KBM-7 (cell line): ENCODE measurements at places on chromosomes 3 and 15.

DNA sequence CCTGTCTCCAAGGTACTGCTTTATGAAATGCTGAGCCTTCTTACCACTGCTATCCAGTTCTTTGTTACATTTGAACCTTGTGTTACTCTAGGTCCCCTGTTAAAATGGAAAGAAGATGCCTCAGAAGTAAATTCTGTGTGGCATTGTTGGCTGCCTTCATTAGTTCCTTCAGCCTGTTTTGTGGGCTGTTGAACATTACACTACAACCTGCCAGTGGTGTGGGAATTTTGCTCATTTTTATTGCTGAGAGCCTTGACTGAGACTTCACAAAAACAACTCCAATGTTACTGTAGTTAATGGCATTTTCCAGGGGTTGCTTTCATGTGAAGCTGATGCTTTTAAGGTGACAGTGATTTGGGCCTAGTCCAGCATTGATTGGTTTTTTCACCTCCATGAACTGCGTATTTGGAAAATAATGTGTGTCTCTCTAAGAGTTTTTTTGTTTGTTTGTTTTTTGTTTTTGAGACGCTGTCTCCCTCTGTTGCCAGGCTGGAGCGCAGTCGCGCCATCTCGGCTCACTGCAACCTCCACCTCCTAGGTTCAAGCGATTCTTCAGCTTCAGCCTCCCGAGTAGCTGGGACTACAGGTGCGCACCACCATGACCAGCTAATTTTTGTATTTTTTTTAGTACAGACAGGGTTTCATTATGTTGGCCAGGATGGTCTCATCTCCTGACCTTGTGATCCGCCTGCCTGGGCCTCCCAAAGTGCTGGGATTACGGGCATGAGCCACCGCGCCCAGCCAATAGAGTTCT, 4.3 kb downstream of the MAPK6 start:
- no peak for DNase-seq

DNA sequence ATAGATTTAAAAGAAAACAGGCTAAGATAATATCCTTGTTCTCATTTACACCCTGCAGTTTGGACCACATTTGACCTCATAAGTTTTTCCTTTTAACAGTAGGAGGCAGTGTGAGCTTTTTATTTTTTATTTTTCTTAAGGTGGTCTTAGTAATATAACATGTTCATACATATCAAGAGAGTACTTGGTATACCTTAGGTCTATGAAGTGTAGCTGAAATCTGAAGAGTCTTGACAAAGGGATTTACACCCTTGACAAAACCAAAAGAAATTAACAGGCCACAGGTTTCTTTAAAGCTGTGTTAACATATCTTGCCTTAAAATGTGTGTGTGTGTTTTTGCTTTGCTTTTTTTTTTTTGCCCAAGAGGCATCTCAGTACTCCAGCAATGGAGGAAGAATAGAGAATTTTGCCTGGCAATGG, 3.2 kb downstream of the RAP2B start:
- peak; percentile 78 for DNase-seq

- DNase-seq, result no peak
Observed at GRCh38 chr3:78506581-78507195, 1261.1 kb downstream of the ROBO1 start.

- no peak for DNase-seq
Observed at GRCh38 chr3:101189176-101189575, 131.2 kb downstream of the IMPG2 start.

GRCh38 chr3:121660356-121661171, at the start of gene HCLS1:
Gene HCLS1, minus strand, starts transcription at chr3:121660903. Its CDS starts 2,556 bp downstream, at chr3:121658347.
- peak; percentile 94 for DNase-seq

- DNase-seq, result no peak
Observed at GRCh38 chr3:187448674-187449073, 80.5 kb downstream of the RTP4 start.

GRCh38 chr3:43288850-43289249, 2.5 kb downstream of the SNRK start:
- no peak for DNase-seq

DNA sequence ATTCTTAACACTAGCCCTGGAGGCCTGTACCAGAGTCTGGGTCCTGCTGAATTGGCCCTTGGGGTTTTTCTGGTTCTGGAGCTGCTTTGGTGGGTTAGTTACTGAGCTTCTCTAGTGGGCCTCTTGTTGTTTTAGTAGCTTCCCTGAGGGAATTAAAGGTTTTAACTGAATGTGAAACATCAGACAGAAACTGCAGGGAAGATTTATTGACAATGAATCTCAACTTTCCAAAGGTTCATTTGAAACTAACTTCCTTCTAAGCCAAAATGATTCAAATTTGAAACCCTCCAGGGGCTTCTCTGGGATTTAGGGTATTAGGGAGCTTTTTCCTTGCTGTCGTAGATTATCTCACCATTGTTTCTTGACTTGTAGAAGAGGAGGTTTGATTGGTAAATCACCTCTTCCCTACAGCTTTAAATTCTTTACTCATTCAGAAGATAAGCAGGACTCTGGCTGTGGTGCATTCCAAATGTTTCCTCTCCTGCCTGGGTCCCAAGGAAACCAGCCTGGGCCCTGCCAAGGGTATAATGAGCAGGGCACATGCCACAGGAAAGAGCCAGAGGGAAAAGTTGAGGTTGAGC, 71.0 kb downstream of the TP63 start:
- DNase-seq, result no peak

GRCh38 chr3:186990277-186990676, 60.0 kb downstream of the ST6GAL1 start:
- no peak for DNase-seq

DNA sequence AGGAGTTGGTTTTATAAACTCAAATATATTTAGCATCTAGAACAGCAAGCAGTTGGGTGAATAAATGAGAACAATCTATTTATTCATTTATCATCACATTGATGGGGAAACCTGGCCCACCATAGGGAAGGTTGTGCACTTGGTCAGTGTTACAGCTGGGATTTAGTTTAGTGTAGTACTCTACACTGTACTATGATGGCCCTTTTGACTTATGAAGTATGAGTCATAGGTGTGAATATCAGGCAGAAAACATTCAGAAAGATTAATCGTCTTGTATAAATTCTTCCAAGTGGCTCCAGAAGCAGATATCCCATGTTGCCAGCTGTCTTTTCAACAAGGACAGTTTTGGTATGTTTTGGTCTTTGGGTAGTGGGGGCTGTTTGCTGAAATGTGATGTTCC, 38.0 kb downstream of the BBS4 start:
- no peak for DNase-seq

DNA sequence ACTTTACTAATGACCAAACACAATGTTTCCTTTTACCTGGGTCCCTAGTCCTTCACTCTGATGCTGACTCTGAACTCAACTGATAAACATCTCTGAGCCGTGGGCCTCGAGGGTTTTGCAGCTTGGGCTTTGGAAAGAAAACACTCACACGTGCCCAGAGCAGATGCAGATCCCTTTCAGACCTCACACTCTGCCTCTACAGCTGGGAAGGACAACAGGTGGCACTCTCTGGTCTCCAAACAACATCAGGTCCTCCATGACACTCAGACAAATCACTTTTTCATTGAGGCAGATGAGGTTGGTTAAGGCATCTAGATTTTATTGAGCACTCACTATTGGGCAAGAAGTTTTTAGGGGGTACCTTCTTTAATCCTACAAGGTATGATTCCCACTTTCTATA, 64.7 kb upstream of the NTRK3 start:
- DNase-seq, result no peak

DNA sequence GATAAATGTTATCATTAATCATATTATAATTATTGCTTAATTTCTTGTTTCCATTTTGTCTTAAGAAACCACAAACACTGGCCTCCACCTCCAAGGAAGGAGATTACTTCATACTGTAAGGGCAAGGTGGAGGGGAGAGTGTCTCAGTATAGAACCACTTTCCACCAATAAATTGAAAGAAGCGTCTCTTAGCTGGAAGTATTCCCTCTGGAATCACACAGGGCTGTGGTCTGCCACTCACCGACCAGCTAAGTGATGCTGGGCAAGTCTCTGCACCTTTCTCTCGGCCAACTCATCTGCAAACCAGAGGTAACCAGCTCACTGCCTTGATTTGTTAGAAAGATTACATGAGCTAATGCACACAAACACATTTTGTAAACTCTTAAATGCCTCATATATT, 63.1 kb downstream of the EIF4E3 start:
- DNase-seq, result no peak

DNA sequence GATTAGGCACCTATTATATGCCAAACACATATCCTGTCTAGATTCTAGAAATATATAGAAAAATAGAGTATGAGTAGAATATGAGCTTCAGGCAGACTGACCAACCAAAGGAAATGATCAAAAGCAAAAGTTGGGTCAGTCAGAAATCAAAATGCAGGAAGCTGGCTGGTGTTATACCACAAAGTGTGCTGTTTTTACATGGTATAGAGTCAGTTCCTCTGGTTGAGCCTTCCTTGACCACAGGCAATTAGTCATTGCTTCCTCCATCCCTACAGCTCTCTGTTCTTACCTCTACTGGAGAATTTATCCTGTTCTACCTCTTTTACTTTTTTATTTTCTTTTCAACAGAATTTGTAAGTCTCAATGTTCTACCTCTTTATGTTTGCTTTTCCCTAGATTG, 149.8 kb downstream of the TMCO5A start:
- peak; percentile 49 for DNase-seq

- DNase-seq, result peak; percentile 44
Observed at GRCh38 chr3:32815841-32816438, 1.9 kb upstream of the TRIM71 start.

GRCh38 chr3:183968666-183969245, 48.9 kb downstream of the ABCC5 start:
- no peak for DNase-seq

- DNase-seq, result peak; percentile 92
Observed at GRCh38 chr3:4741404-4742307, 237.6 kb upstream of the BHLHE40 start.

DNA sequence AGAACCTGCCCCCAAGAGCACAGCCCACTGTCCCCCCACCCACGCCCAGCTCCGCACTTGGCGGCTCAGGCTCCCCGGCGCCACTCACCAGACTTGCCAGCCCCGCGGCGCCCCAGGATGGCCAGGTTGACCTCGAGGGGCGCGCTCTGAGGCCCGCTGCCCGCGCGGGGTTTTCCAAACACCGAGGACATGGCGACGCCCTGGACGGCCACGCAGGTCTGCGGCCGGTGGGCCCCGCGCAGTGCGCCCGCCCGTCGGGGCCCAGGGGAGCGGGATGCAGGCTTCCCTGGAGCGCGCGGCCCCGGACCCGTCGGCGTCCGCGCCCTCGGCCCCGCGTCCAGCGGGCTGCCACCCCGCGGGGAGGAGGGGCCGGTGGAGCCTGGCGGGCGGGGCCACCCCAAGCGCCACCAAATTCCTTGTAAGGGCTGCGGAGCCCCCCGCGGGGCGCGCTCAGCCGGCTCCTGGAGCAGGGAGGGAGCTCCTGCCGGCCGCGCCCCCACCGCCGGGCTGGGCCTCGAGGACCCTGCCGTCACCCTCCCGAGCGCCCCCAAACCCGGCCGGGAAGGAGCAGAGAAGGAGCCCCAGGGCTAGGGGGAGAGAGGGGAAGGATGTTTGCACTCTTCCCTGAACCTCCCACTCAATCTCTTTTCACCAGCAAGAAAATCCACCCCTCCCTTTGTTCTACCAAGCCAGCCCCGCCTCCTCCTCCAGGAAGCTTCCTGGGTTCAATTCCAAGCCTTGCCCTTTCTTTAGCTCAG, at the start of gene RASL12:
Gene RASL12 (minus strand): TSS at position 347 of the 758 bp plus-strand sequence. CDS start 156 bp downstream, at position 191.
- DNase-seq, result no peak

GRCh38 chr3:21750831-21751391, at the start of gene ZNF385D:
Gene ZNF385D, minus strand, starts transcription at chr3:21751210. Its CDS starts 294 bp downstream, at chr3:21750916.
- DNase-seq, result no peak

DNA sequence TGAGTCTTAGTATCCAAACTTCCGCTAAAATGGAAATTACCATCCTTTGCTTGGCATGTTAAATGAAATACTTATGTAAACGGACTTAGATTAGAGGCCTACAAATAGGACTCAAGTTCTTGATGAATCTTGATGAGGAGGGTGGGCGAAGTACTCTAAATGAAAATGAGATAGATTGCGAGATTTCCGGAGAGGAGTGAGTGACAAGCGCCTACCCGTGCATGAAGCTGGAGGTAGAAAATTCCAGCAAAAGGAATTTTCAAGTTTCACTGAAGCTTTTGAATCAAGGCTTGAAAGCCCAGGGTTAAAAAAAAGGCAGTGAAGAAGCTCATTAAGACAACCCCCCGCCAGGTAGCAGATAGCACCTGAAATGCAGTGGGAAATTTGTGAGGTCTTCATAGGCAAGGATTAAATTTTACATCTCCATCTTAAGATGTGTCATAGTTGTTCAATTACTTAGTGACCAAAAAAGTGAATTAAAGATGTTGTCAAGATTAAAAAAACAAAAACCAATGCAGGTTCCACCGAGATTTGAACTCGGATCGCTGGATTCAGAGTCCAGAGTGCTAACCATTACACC, 655 bp upstream of the RAB11A start:
- no peak for DNase-seq

DNA sequence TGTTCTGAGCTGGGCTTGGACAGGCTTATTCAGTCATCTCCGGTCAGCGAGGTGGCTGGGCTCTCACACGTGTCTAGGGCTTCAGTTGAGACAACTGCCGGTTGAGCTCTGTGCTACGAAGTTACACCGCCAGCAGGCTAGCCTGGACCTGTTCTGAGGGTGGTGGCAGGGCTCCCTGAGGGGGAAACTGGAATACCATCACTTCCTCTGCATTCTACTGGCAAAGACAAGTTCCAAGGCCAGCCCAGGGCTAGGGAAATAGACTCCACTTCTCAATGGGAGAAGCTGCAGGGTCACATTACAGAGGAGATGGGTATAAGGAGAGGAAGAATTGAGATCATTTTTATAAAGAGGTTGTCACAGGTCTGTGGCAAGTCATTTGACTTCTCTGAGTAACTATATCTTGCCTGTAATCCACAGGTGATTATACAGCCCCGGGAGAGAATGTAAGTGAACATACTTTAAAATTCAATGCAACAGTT, 106.8 kb upstream of the IL12A start:
- peak; percentile 54 for DNase-seq

- DNase-seq, result no peak
Observed at GRCh38 chr15:57667171-57667849, 39.2 kb upstream of the POLR2M start.

- no peak for DNase-seq
Observed at GRCh38 chr3:195140410-195140809, 130.5 kb downstream of the XXYLT1 start.

- no peak for DNase-seq
Observed at GRCh38 chr15:39053480-39053879, 488.9 kb upstream of the RASGRP1 start.

DNA sequence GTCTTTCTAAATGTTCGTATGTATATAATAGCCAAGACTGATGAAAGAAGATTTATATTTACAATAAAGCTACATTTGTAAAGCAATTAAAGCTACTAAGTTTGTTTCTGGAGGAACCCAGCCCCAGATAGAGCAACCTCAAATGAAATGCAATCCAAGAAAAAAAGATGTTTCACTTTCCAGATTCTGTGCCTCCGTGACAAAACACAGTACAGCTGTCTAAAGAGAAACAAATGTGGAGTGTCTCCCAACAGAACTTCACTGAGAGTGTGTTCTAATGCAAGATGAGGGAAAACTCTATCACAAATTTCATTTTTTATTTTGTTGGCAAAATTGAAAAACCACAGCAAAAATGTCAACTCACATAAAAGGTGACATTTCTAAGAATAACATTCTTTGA, 317.0 kb downstream of the OCA2 start:
- no peak for DNase-seq
